NCI-H460 (cell line): ENCODE measurements at places on chromosomes 1 and 21. TPM values are rescaled to one million over a fixed set of nuclear protein-coding genes. Genes with fewer than 3 reads are reported as not detected.

ITLN2 gene
- not detected in 2 replicates for total RNA-seq

DNA sequence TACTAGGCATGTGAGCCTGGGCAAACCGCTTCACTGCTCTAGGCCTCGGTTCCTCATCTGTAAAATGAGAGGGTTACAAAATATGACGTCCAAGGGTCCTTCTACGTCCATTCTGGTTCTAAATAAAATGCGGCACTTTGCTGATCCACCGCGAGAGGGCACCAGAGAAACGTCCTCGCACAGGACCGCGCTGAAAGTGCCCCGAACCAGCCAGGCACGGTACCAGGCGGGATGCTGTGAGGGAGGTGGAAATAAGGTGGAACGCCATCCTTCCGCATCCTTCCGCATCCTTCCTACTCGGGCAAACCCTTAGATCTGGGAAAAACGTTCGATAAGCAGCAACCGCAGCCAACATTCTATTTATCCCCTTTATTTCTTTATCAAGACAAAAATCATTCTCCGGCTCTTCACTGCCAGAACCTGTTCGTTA is 60.3 kb upstream of the KRTAP19-8 start:
- peak; percentile 40 for DNase-seq

DNA sequence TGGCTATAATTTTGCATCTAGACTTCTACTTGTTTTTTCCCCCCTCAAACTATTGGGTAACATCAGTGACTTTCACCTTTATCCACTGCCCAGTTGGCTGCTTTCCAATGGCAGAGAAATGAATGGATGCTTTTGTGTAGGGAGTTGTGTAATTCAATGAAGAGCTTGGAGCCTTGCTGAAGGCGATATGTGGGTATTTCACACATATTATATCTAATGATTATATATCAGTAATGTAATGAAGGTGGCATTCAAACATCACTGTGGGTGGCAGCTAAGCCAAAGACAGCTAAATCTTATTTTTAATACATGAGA is 81.2 kb downstream of the TGFB2 start:
- peak; percentile 78 for DNase-seq

DNA sequence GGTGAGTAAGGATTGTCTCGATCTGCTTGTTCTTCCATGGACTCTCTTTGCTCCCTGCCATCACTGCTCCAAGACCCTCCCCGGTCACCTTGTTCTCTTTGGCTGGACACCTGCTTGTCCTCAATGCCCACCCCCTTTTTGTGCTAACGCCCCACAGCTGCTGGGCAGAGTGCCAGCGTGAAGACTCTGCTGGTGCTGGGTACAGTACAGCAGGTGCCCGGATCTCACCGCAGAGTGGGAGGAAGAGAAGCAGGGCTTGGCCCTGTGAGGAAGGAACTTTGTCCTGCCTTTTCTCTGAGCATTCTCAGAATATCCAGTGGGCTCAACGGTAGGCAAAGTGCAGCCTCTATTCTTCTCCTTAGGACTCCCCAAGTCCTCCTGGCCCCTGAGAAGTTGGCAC is 90.1 kb downstream of the PLXNA2 start:
- no peak for DNase-seq

DNA sequence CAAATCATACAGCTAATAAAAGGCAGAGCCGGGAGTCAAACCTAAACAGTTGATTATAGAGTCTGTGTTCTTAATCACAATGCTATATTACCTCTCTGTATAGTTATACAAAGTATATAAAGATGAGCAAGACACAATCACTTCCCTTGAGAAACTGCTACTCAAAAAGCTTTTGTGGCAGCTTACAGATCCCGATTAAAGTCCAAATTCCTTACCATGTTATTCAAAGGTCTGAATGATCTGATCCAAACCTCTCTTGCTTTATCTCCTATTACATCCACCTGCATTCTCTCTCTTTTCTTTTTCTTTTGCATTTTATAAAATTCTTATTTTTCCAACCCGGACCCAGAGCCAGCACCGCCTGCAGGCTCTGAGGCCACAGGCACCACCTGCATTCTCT is 57.0 kb upstream of the MUTYH start:
- no peak for DNase-seq

- no peak for DNase-seq
Measured at GRCh38 chr1:76871355-76871974, 4.2 kb downstream of the ST6GALNAC5 start.

- no peak for DNase-seq
Measured at GRCh38 chr1:81547912-81548303, 252.8 kb upstream of the ADGRL2 start.

DNA sequence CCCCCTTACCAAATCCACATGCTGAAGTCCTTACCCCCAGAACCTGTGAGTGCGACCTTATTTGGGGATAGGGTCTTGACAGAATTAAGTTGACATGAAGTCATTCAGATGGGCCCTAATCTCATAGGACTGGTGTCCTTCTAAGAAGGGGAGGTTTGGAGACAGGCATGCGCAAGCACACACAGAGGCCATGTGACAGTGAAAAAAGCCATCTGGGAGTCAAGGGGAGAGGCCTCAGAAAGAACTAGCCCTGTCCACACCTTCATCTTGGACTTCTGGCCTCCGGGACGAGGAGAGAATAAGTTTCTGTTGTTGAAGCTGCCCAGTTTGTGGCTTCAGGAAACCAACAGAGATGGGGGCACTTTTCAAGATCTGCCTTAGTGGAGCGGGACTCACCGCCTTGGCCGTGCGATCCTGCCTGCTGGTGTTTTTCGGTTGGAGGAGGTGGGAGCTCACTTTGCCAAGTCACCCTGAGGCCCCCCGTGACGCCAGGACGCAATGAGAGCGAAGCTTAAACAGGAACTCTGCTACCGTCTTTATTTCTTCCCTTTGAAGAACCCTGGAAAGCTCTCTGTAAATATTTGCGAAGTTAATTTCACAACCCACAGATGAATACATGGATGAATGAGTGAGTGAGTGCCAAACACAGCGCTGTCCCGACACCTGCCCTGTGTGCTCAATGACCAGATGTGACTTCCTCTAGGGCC is 42.5 kb upstream of the C1orf174 start:
- no peak for DNase-seq

LY9 gene
- not detected in 2 replicates for total RNA-seq

- DNase-seq: no peak
Measured at GRCh38 chr1:12343823-12344487, 114.1 kb downstream of the VPS13D start.

GRCh38 chr1:87392248-87393192 is 63.8 kb downstream of the LMO4 start:
- no peak for DNase-seq

TMEM82 gene
- not detected in 2 replicates for total RNA-seq

DNA sequence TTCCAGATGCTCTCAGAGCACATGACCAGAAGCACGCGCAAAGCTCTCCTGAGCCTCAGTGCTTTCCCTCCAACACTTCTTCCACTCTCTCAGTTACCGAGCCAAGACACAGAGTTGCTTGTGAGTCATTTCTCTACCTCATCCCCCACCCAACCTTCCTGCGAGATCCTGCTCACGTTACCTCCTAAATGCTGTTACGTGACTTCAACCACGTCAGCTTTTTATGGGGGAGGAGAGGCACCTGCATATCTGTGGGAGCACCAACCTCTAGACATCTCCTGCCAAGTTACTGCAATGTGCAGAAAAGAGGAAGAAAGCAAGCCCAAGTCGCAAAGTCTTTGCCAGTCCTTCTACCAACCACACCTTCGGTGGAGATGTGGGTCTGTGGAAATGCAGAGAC is 27.2 kb upstream of the ERG start:
- DNase-seq: no peak

DNA sequence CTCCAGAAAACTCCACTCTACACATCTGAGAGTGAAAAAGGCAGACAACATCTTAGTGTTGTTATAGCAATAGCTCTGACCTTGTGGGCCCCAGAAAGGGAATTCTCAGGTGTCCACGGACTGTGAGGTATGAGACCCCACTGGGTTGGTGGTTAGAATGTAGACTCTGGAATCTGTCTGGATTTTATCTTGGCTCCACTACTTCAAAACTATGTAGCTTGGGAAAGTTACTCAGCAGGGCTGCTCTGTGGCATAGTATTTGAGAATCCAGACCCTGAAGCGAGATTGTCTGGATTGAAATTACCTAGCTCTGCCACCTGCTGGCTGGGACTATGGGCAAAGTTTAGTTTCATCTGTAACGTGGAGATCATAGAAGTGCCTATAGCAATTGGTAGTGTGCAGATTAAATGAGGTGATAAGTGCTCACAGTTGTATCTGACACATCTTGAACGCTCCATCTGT is 25.8 kb downstream of the PRDM2 start:
- DNase-seq: peak; percentile 8

DNA sequence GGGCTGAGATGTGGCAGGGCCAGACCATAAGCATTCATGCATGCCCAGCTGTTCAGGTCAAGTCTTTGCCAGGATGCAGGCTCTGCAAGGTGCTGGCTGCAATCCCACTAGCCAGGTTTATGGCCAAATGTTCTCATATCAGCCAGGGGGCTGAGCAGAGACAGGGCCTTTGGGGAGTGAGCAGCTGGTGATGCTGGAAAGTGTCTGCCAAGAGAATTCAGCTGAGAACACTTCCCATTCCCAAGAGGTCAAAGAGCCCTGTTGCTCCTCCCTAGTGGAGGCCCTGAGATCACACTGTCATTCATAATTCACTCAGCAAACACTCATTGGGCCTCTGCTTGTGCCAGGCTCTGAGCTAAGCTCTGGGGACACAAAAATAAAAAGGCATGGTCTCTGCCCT is 150.3 kb downstream of the DMRTA2 start:
- no peak for DNase-seq

DNA sequence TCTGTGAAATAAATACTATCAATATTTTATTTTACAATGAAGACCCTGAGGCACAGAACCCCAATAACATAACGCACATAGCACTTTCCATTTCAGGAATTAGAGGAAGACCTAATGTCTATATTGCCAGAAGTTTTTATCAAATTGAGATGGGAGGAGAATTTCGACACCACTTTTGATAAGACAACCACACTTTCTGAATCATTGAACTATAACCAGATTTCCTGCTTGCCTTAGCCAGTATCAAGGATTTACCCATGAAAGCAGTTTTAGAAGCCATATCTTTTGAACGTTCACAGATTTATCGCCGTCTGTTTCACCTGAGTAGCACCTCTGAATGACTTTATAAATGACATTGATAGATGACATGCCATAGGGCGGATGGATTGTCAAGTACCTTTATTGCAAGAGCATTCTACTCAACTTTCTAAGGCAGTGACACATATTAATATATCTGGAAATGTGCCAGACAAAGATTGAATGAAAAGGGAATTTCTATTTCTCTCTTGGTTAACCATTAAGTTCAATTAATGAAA is 768.4 kb downstream of the LTN1 start:
- no peak for DNase-seq

TSPAN2 gene
- total RNA-seq: 0.05 TPM in 1 of 2 replicates, not detected in the other

DNA sequence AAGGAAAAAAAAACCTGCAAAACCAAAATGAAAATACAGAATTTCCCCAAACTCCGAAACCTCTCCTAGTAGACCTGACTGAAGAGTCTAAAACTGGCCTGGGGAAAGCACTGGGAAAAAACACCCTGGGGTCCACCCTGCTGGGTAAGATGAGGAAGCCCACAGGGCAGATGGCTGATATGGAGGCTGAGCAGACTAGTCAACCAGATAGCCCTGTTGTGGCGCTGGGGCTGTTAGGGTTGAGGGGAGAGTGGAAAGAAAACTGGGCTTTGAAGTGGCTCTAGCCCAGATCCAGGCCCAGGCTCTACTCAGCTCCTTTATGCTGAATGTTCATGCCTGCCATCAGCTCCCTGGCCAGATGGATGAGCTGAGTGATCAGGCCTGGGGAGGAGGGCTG is 6.8 kb upstream of the SLAMF1 start:
- DNase-seq: no peak

- DNase-seq: no peak
Measured at GRCh38 chr1:44806025-44806703, 987 bp downstream of the DYNLT4 start.

DNA sequence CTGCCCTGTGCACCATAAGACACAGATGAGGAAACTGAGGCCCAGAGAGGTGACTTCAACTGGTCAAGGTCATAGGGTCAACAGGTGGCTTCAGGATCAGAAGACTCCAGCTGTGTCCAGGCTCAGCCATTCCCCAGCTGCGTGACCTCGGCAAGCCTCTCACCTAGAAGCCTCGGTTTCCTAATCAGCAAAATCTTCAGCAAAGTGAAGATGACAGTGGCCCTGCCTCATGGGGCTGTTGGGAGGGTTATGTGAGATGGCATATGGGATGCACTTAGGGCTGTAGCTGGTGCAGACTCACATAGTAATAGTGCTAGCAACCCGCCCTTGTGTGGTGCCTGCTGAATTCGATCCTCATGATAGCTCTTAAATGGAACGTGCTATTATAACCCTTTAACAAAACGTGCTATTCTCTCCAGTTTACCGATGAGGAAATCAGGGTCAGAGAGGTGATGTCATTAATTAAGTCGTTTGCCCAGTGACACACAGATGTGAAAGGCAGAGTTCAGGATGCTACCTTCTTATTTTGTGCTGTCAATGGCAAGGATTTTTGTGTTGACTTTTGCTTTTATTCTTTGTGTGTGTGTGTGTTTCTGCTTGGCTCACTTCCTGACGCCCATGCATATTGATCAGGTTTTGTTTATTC is 472.9 kb downstream of the MATN1 start:
- DNase-seq: no peak

GRCh38 chr1:214316593-214316992 is 35.6 kb downstream of the SMYD2 start:
- DNase-seq: no peak

TACSTD2 gene
- total RNA-seq: not detected in 2 replicates

- DNase-seq: no peak
Measured at GRCh38 chr1:1006305-1007159, 6.6 kb upstream of the HES4 start.
